ENCODE measurements at places on chromosomes 16 and 17. TPM values are rescaled to one million over a fixed set of nuclear protein-coding genes. Genes with fewer than 3 reads are reported as not detected.

Gene CDH8
- total RNA-seq = not detected

Gene CTRB1
- not detected for total RNA-seq

GRCh38 chr17:6936370-6937028 is 59.4 kb upstream of the ALOX12 start:
- DNase-seq = peak; percentile 17

- DNase-seq = no peak
Measured at GRCh38 chr17:57521606-57522005, 223.5 kb downstream of the CCDC182 start.

DNA sequence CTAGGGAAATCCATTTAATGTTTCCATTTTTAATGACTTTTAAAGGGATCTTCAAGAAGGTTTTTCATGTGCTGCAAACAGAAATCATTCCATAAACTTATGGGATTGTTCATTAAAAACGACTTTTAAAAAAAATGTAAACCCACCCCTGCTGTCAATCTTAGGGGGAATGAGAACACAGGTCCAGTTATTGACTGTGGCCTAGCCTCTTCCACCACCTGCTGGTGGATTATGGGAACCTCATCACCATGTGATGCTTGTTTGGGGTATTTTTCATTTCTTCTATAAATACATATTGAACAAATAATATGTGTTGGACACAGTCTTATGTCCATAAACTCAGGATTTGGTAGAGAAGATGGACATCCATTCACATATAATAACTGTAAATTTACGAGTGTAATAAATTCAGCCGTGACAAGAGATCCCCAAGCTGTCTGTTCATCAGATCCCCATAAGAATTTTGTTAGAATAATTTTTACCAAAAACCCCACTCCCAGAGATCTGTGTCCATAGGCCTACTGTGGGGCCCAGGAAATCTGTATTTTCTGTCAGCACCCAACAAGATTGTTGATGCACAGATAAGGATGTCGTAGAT is 42.0 kb upstream of the TMC5 start:
- DNase-seq = no peak

- DNase-seq = no peak
Measured at GRCh38 chr16:10813099-10813455, 5.5 kb downstream of the TVP23A start.

DNA sequence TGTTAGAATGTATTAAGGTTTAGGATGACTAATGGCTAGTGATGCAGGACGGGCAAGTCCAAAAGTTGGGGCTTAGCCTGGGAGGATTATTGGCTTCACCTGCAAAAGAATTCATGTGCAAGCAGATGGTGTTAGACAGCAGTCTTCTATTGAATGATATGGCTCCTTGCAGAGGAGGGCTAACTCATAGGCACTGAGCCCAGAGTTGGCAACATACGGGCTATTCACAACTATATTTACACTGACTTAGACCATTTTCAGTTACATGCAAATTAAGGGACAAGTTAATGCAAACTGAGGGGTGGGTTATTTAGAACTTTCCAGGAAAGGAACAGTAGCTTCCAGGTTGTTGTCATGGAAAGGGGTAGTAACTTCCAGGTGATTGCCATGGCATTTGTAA is 1017.1 kb upstream of the EEF2KMT start:
- no peak for DNase-seq

DNA sequence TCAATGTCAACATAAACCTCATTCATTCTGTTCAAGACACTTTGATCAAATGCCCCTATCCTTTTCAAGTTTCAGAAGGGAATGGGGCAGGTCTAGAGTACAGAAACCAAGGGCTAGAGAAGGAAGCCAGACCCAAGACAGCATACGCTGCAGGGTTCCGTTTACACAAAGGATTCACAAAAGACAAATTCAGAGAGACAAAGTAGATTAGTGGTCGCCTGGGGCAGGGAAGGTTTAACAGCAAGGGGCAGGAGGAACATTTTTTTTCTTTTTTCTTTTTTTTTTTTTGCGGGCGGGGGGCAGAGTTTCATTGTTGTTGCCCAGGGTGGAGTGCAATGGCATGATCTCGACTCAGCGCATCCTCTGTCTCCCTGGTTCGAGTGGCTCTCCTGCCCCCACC is 19.9 kb upstream of the TRAP1 start:
- DNase-seq = no peak

DNA sequence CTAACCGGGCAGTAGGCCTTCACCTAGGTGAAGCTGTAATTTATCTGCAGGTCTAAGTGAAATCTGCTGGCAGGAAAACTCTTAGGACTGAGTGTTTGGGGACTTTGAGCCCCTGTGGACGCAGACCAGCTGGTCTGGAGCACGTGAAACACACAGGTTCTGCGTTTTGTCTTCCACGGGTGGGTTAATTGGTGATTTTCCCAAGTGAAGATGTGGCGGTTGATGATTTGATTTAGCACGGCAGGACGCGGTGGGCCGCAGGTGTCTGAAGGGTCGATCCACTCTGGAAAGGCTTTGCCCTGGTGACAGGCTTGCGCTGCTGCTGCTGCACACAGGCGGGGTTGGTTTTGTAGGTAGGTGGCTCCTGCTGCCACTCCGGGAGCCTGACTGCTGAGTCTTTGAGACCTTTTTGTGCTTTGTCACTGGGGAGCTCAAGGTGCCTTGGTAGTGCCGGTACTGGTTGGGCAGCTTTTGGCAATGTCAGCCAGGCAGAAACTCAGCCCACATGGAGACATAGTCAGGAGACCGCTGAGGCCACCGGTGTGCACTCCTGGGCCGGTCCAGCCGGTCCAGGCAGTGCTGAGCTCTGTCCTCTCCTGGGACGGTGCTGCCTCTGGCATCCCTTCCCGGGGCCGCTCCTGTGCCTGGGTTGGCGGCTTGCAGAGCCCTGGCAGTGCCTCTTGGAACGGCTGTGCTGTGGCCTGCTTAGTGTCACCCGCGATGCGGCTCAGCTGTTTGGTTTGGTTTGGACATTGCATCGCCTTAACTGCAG is 2.3 kb downstream of the BAIAP2 start:
- peak; percentile 85 for DNase-seq

GRCh38 chr17:78383725-78384471 is 5.4 kb downstream of the PGS1 start:
- DNase-seq = peak; percentile 94

GRCh38 chr17:64115822-64116534 is 14.0 kb downstream of the ERN1 start:
- no peak for DNase-seq

GRCh38 chr17:47896672-47897490 is 845 bp downstream of the SP2 start:
- no peak for DNase-seq

GRCh38 chr16:51757505-51757904 is 606.4 kb upstream of the SALL1 start:
- DNase-seq = no peak
